ENCODE measurements at places on chromosomes 4 and X.

DNA sequence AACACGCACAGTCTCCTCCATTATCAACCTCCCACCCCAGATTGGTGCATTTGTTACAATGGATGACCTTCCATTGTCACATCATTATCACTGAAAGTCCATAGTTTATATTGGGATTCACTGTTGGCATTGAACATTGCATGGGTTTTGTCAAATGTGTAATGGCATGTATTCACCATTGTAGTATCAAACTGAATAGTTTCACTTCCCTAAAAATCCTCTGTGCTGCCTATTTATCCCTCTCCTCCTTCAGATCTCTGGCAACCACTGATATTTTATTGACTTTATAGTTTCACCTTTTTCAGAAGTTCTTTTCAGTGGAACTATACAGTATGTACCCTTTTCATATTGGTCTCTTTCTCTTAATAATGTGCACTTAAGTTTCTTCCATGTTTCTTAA is 1565.4 kb downstream of the PCDH18 start:
- DNase-seq, result no peak

- DNase-seq, result no peak
Observed at GRCh38 chr4:13599159-13599558, 28.4 kb downstream of the BOD1L1 start.

- DNase-seq, result no peak
Observed at GRCh38 chr4:140851804-140852203, 95.6 kb upstream of the TBC1D9 start.

DNA sequence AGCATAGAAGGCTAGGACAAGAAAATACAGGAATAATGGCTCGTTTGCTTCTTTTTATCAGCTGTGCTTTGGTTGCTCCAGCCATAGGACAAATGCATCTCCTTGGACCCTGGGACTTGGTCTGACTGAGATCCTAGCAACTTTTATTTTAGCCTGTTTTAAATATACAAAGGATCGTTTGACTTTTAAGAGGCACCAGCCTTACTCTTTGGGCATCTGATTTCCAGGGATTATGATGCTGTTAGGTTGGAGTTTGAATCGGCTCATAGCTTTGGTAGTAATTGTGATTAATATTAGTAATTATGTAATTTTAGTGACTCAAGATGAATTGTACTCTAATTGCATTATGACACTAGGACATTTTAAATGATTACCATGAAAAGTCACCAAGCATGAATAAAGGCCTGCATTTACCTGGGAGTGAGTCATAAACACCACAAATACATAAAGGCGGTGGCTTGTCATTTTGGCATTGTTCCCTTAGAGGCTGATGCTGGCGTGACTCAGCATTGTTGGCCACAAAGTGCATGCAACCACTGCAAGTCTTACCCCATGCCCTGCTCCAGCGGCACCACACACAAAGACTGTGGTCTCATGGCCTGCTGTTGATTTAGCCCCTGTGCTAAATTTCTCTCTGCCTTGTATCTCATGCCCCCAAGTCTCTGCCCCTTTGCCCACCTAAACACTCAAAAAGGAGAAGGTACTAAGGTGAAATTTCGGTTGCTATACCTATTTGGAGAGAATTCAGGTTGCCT is 12.4 kb downstream of the GPAT3 start:
- DNase-seq, result no peak

DNA sequence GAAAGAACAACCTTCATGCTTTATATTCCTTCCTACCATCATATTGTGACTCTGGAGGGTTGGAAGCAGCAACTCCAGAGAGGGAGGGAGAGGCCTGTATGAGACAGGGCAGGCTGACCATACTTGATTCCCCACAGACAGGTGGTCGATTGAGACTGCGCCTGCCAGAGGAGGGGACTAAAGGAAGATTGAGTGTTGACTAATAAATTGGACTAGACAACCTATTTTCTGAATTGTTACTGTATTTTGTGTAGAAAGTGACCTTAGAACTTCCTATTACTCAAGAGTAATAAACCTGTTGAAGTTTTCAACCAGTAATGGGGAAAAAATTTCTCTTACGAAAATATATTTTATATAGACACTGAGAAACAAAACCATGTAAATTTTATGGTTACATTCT is 301.5 kb downstream of the INPP4B start:
- no peak for DNase-seq

DNA sequence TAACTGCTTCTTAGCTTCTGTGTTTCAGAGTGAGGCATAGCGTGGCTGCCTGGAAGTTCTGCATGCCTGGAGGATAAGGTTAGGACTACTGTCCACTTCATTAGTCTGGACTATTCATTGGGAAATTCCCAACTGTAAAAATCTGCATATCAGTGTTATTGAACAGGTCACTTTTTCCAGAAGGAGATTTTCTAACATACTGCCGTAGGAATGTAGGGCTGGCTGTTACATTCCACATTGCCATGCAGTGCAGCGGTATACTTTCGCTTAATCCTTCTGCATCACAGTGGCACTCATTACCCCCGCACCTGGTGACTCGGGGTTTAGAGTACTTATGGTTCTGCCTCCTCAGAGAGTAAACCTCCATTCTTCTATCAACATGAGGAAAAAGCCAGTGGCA is 104.6 kb downstream of the NPFFR2 start:
- no peak for DNase-seq

GRCh38 chrX:39850630-39851152 is 247.1 kb downstream of the BCOR start:
- DNase-seq, result no peak

- no peak for DNase-seq
Observed at GRCh38 chr4:144809056-144809640, 163.2 kb downstream of the HHIP start.

DNA sequence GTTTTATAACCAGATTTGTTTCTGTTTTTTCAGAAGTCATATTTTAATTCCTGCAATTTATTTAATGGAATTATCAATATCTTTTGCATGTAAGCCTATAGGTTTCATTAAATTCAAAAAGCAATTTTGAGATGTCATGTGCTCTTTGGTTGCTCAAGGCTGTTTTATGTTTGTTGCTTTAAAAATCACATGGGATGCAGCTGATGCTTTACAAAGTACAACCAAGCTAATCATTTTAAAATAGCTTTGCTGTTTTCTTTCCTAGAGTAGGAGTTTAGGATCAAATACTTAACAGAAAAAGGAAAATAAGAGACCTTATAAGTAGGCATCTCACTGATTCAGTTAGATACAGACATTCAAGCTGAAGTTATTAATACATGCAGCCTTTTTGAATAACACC is 11.3 kb downstream of the CPEB2 start:
- DNase-seq, result no peak

- DNase-seq, result no peak
Observed at GRCh38 chr4:122827258-122827878, 737 bp downstream of the FGF2 start.
